ENCODE measurements at places on chromosomes 4 and X. TPM values are rescaled to one million over a fixed set of nuclear protein-coding genes. Genes with fewer than 3 reads are reported as not detected.

GRCh38 chr4:5052726-5053425 is 1.6 kb downstream of the STK32B start:
- H3K4me1 ChIP-seq = peaks cover 15% of the 10 kb centered on the region
- DNase-seq = no peak
- no peaks in the 10 kb centered on the region for H3K36me3 ChIP-seq
- H3K4me3 ChIP-seq = no peak overlapping the region
- no peak overlapping the region for H3K27ac ChIP-seq

DNA sequence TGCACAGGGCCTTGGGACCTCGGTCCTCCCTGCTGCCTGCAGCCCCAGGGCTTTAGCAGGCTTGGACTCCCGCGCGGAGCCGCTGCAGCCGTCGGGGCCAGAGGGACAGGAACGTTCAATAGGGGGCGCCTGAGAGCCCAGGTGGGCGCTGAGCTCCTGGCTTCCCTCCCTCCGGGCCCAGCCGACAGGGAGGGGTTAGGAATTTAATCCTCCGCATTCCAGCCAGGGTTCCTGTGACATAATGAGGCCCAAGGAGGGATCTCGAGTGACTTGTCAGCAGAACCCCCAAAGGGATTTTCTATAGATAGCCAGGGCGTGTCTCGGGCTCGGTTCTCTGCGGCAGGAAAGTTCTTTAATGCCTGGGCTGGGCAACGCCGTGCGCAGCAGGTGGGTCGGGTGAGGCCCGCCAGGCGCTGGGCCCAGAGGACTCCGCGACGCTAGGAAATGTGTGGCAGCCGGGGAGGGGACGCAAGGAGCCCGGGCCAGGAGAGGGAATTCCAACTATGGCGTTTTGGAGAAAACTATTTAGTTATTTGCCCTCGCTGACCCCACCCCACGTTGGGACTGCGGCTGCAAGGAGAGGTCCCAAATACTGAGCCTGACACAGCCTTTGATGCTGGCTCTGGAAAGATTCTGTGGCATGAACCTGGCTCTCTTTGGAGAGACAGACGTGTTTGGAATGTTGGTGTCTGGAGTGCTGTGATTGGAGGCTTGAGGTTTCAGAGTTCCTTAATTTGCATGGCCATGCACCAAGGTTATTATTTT is 285.2 kb upstream of the GATB start:
- H3K36me3 ChIP-seq = no peaks in the 10 kb centered on the region
- no peak for DNase-seq
- peak overlapping the region; percentile 33 for H3K4me3 ChIP-seq
- peaks cover 17% of the 10 kb centered on the region for H3K4me1 ChIP-seq
- H3K27ac ChIP-seq = peak overlapping the region; percentile 6

DNA sequence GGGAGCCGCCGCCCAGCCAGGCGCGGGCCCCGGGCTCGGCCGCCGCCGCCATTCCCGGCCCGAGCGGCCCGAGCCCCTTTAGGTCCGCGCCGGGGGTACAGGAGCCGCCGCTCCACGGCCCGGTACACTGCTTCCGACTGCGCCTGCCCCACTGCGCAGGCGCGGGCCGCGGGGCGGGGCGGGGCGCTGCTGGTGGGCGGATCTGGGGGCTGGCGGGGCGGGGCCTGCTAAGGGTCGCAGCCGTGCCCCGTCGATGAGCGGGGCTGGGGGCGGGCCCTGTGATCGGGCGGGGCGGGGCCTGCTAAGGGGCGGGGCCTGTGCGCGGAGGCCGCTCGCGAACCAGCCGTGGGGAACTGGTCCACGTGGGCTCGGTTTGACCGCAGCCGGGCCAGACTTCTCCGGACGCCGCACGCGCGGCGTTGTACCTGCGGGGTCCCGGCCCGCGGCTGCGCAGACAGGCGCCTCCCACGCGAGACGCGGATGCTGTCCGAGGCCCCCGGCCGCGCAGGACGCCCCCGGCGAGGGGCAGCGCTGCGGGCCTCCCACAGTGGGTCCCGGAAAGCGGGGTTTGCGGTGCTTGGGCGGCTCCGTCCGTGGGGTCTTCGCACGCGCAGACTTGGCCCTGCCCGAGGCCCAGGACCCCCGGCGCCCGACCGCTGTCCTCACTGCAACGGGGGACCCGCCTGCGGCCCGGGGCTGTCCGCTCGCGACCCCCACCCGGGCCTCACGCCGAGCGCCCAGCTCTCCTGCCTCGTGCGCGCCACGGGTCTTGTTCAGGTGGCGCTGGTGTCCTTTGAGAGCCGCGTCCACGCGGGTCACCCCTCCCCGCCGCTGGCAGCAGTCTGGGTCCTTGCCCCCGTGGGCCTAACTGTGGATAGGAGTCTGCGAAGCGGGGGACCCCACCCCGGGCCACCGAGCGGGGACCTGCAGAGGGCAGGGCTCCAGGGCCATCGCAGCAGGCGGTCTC is at the start of gene DGKQ:
Gene DGKQ, minus strand, starts transcription at position 139 of the 967 bp plus-strand sequence. Its CDS starts 87 bp downstream, at position 52.
- peaks cover 10% of the 10 kb centered on the region for H3K4me1 ChIP-seq
- H3K27ac ChIP-seq = no peak within 1 kb of the TSS
- H3K36me3 ChIP-seq = no peaks in the 10 kb centered on the region
- peak; percentile 92 for DNase-seq
- peak within 1 kb of the TSS; percentile 76 for H3K4me3 ChIP-seq
- H3K27me3 ChIP-seq = no peaks in the 10 kb centered on the region

- no peak overlapping the region for H3K4me3 ChIP-seq
- no peaks in the 10 kb centered on the region for H3K4me1 ChIP-seq
- no peaks in the 10 kb centered on the region for H3K36me3 ChIP-seq
- peak; percentile 42 for DNase-seq
- H3K27me3 ChIP-seq = no peaks in the 10 kb centered on the region
Observed at GRCh38 chr4:5998333-5998936, 19.8 kb downstream of the C4orf50 start.

DNA sequence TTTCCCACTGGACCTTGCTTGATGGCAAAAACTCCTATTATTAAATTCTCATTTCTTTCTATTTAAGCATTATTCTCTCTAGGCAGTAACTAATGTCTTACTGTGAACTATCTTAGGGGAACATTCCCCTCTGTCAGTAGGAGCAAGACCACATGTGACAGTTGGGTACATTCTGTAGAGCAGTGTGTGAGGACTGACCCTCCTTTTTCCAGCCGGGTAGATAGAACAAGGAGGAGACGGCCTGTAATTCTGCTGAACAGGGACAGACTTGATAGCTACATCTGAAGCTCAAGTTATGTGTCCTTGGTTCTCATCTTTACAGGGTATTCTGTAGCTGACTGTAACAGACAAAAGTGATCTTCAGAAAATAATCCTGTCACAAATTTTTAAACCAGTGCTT is 43.3 kb downstream of the FNIP2 start:
- DNase-seq = no peak
- peaks cover 9% of the 10 kb centered on the region for H3K27me3 ChIP-seq
- H3K36me3 ChIP-seq = no peaks in the 10 kb centered on the region

DNA sequence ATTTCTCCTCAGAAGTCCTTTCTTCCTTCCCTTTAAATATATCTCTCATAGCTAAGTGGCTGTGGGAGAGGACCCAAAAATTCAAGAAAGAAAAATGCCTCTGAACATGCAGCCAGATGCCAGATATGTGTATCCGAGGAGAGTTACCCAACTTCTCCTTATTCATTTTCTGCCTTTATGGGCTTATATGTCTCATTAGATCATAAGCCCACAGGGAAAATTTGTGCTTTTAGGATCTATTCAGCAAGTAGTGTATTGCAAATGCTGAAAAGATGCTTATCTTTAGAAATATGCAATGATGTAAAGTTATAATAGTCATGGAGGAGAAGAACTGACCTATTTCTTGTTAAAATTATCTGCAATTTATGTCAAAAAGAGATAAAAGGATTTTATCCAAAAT is 371.8 kb upstream of the NOCT start:
- no peaks in the 10 kb centered on the region for H3K36me3 ChIP-seq
- H3K27ac ChIP-seq = no peak overlapping the region
- H3K4me1 ChIP-seq = no peaks in the 10 kb centered on the region
- no peak overlapping the region for H3K4me3 ChIP-seq
- no peak for DNase-seq
- H3K27me3 ChIP-seq = no peaks in the 10 kb centered on the region

- H3K27ac ChIP-seq = no peak overlapping the region
- no peaks in the 10 kb centered on the region for H3K27me3 ChIP-seq
- H3K4me1 ChIP-seq = no peaks in the 10 kb centered on the region
- no peak overlapping the region for H3K4me3 ChIP-seq
Observed at GRCh38 chr4:185283723-185284122, 74.3 kb downstream of the SNX25 start.

- H3K4me1 ChIP-seq = no peaks in the 10 kb centered on the region
- H3K27ac ChIP-seq = no peak overlapping the region
- no peak overlapping the region for H3K4me3 ChIP-seq
- H3K27me3 ChIP-seq = no peaks in the 10 kb centered on the region
- H3K36me3 ChIP-seq = no peaks in the 10 kb centered on the region
Observed at GRCh38 chr4:137471461-137471860, 60.8 kb downstream of the PCDH18 start.

DNA sequence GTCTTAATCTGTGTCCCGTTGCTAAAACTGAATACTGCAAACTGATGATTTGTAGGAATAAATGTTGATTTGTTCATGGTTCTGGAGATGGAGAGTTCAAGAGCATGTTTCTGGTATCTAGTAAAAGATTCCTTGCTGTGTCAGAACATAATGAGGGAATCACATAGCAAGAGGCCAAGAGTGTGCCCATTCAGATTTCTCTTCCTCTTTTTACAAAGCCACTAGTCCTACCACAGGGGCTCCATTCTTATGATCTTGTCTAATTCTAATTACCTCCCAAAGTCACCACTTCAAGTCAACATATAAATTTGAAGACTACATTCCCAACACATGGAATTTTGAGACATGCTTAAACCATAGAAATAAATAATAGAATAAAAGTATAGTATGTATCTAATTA is 608.8 kb upstream of the EPHA5 start:
- no peaks in the 10 kb centered on the region for H3K4me1 ChIP-seq
- no peak overlapping the region for H3K27ac ChIP-seq
- no peak overlapping the region for H3K4me3 ChIP-seq
- H3K36me3 ChIP-seq = no peaks in the 10 kb centered on the region
- H3K27me3 ChIP-seq = no peaks in the 10 kb centered on the region
- no peak for DNase-seq

GRCh38 chr4:121726642-121727268 is 30.0 kb upstream of the ANXA5 start:
- DNase-seq = peak; percentile 55
- no peak overlapping the region for H3K4me3 ChIP-seq
- H3K36me3 ChIP-seq = no peaks in the 10 kb centered on the region
- H3K4me1 ChIP-seq = no peaks in the 10 kb centered on the region

The TEX13C gene
- total RNA-seq = not detected

The TAF9B gene
- total RNA-seq = 13.7 TPM

The TRAM1L1 gene
- not detected for total RNA-seq

The TAF7L gene
- total RNA-seq = not detected

The EOLA1 gene
- total RNA-seq = 24.4 TPM

Data from B cell (primary cell).